ENCODE measurements at places on chromosomes 5 and 9. TPM values are rescaled to one million over a fixed set of nuclear protein-coding genes. Genes with fewer than 3 reads are reported as not detected.
A peak's percentile ranks its signal among the peaks of the same experiment; 100 is the strongest.

C5 gene
- 1.8 TPM for total RNA-seq

- H3K4me1 ChIP-seq = peaks cover 12% of the 10 kb centered on the region
- peak overlapping the region; percentile 87 for H3K27ac ChIP-seq
- no peak for DNase-seq
- H3K36me3 ChIP-seq = no peaks in the 10 kb centered on the region
- peak overlapping the region; percentile 99 for H3K4me3 ChIP-seq
These were observed 902 bp downstream of the BDP1 start for GRCh38 chr5:71456362-71456743.

GFI1B gene
- total RNA-seq = 0.21 TPM

- DNase-seq = no peak
- H3K4me3 ChIP-seq = no peak overlapping the region
- peaks cover 3% of the 10 kb centered on the region for H3K27me3 ChIP-seq
These were observed 110.3 kb downstream of the NXNL2 start for GRCh38 chr9:88645172-88645878.

- no peak overlapping the region for H3K27ac ChIP-seq
- H3K27me3 ChIP-seq = no peaks in the 10 kb centered on the region
- H3K4me3 ChIP-seq = no peak overlapping the region
- H3K36me3 ChIP-seq = no peaks in the 10 kb centered on the region
These were observed 165.6 kb downstream of the MACROH2A1 start for GRCh38 chr5:135233477-135233876.

HK3 gene
- 118 TPM for total RNA-seq

C9orf50 gene
- total RNA-seq = not detected

DNA sequence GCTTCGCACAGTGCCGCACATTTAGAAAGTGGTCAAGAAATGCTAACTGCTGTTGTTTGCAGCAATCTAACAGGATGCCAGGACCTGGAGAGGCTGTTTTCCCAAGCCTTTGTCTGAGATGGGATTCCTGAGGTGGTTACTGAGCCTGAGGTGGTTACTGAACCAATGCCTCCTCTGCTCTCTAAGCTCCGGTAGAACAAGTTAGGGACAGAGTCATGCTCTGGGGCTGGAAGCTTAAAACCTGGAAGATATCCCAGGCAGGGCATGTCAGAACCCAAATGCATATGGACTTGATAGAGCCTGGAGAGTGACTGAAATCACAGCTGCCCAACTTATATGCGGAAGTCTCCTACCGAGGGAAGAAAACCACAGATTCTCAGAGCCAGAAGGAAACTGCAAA, 46.5 kb upstream of the FAT2 start:
- no peak for DNase-seq
- no peaks in the 10 kb centered on the region for H3K36me3 ChIP-seq
- no peaks in the 10 kb centered on the region for H3K27me3 ChIP-seq
- H3K4me3 ChIP-seq = no peak overlapping the region
- H3K27ac ChIP-seq = no peak overlapping the region
- H3K4me1 ChIP-seq = no peaks in the 10 kb centered on the region

CCIN gene
- 3.6 TPM for total RNA-seq

Data from naive thymus-derived CD4-positive, alpha-beta T cell (primary cell).